Caudate nucleus (tissue), 63 donors: ENCODE measurements at places on chromosomes 6 and 20.

GRCh38 chr6:21085211-21085610 is 508.3 kb upstream of the SOX4 start:
- DNase-seq, result no peak

DNA sequence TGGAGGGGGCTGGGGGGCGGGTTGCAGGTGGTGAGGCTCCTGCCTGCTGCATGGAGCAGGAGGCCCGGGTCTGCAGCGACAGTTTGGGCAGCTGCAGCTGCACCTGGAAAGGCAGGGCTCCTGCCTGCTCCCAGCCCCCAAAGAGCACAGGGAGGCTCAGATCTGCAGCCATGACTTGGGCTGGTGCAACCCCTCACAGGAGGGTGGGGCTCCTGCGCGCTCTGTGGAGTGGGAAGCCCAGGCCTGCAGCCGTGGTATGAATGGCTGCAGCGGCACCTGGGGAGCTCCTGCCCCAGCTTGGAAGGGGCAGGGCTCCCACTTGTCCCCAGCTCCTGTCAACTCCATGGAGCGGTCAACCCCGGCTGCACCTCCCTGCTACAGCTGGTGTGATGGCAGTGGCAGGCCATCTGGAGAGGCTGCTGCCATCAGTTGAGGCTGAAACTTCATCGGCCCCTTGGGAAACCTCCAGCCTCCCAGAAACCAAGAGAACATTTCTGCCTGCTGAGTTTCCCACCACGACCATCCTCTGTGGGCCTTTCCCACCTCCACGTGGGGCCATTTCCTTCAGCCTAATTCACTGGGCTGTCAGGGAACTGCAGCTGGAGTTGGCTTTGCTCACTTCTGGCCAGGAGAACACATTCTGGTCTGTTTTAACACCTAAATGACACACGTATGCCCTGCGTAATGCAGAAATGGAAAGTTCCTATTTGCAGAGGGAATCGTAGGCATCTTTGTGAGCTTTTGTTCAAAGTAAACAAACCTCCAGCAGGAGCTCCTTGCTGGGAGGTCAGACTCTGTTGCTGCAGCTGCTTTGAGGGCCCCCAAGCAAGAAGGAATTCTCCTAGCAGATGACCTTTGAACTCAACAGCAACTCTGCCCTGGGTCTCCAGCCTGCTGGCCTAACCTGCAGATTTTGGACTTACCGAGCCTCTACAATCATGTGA is 429.0 kb downstream of the PREX1 start:
- DNase-seq, result no peak

DNA sequence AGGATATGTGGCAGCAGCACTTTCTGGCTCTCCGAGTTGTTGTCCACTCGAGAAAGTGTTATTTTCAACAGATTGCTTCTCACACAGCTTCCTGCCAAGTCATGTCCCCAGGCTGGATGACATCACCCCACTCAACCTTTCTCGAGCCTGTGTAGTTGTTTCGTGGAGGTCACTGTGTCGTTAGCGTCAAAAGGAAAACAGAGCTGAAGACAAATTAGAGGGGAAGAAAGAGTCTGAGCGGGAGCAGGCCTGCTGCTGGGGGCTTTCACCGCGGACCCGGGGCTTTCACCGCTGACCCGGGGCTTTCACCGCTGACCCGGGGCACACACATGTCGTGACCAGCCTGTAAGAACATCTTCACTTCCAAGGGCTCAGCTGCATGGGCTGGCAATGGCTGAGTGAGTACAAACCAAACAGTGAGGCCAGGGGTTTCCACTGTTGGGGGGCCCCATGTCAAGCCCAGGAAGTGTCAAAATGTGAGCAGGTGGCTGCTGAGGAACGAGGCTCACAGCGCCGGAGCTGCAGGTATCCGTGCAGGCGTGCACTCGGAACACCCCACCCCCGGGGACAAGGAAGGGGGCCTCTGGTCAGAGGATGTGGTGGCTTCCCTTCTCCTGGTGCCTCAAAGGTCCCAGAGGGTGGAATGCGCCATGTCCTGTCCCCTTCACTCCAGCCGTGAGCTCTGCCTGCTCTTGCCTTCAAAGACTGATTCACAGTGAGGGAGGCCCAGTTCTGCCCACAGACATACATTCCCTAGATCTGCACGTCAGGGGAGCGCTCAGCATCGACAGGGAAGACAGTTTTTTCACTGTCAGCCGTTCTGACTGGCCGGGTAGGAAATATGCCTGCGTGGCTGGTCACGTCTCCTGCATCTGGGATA is 365.9 kb downstream of the TAF4 start:
- no peak for DNase-seq

DNA sequence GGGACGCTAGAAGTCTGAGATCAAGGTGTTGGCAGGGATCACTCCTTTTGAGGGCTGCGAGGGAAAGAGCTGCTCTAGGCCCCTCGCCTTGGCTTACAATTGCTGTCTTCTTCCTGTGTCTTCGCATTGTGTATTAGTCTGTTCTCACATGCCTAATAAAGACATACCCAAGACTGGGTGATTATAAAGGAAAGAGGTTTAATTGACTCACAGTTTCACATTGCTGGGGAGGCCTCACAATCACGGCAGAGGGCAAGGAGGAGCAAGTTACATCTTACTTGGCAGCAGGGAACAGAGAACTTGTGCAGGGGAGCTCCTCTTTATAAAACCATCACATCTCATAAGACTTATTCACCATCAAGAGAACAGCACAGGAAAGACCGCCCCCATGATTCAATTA is 102.5 kb upstream of the ASF1A start:
- DNase-seq, result no peak

- DNase-seq, result no peak
Observed at GRCh38 chr6:117018771-117019170, 141.7 kb downstream of the RFX6 start.

DNA sequence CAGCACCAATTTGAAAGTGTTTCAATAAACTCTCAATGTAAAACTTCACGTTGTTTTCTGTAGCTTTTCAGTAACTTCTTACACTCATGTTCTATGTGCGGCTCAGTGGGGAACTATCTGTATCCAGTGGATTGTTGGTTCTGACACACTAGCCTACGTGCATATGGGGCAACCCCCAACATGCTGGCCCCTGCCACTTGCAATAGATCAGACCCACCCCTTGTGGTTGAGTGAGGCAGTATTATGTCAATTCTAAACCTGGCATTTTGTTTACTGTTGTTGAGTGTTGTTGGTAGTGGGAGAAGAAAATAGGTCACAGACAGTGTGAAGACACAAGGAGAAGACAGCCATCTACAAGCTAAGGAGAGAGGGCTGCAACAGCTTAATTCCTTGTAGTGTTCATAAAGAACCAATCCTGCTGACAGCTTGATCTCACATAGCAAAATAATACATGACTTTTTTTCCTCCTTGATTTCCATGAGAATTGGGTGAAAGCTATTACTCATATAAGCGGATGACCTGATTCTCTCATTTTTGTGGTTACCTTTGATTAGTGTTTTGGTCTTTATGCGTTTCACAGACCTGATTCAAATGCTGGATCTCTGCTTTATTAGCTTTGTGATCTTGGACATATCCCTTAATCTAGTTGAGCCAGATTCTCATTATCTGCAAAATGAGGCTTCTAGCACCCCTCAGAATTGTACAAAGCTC is 320.4 kb downstream of the LAMA2 start:
- DNase-seq, result no peak

DNA sequence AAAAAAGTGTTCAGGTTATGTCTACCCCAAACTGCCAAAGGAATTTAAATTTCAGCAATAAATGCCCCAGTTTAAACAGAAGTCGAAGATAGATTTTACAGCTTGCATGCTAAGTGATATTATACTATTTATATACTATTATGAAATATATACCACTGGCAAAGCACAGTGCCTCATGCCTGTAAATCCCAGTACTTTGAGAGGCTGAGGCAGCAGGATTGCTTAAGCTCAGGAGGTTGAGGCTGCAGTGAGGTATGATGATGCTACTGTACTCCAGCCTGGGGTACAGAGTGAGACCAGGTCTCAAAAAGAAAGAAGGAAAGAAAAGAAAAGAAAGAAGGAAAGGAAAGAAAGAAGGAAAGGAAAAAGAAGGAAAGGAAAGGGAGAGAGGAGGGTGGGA is 102.1 kb downstream of the MTFR2 start:
- no peak for DNase-seq

DNA sequence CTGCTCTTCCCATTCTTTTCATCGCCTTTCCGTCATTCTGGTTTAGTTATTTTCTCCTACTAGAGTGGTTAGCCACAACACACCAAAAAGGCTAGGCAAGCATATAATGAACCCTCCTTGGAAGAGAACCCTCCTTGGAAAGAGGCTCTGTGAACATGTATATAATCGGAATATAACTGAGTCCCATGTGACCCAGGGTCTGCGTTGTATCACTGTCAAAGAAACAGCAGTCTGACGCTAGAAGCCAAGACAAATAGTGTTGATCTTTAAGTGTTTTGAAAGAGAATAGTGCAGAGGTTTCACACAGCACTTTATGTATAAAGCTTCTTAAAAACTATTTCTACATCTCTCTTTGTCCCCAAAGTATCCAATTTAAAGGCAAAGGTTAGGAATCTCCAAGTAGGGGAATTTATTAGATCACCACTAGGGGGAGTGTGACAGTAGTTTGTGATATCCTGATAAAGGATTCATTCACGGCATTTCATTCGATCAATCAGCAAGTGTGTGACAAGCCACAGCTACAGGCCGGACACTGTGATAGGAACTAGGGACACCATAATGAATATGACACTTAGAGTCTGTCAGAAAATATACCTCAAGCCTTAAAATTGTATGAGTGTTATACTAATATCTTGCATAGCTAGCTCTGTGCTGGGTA is 395.3 kb downstream of the CD109 start:
- DNase-seq, result peak; percentile 0

DNA sequence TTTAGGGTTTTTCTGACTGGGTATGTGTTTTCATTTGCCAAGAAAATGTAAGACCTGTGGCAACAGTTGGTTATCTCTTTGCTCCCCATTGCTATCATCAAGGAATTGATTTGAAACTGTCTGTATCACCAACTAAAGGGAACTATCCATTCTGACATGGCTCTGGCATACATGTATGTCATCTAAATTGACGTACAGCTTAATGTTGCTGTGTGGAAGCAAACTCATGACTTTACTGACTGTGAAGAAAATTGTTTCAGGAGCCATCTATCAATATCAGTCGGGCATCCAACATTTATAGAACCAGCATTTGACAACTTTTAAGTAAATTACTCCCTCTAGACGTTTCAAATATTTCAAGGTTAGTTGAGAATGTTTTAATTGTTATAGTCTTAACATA is 555.8 kb upstream of the EPHA7 start:
- no peak for DNase-seq

- no peak for DNase-seq
Observed at GRCh38 chr6:121465101-121465500, 29.7 kb downstream of the GJA1 start.
